DMS153 (cell line): ENCODE measurements at places on chromosomes 12 and 14.

GRCh38 chr12:110028323-110028722, 20.0 kb downstream of the C12orf76 start:
- no peak for DNase-seq

- no peak for DNase-seq
Measured at GRCh38 chr14:69682136-69682535, 70.7 kb downstream of the SUSD6 start.

- DNase-seq = no peak
Measured at GRCh38 chr14:64422005-64422404, 33.9 kb downstream of the MTHFD1 start.

- DNase-seq = no peak
Measured at GRCh38 chr12:71371122-71371521, 68.5 kb upstream of the LGR5 start.

DNA sequence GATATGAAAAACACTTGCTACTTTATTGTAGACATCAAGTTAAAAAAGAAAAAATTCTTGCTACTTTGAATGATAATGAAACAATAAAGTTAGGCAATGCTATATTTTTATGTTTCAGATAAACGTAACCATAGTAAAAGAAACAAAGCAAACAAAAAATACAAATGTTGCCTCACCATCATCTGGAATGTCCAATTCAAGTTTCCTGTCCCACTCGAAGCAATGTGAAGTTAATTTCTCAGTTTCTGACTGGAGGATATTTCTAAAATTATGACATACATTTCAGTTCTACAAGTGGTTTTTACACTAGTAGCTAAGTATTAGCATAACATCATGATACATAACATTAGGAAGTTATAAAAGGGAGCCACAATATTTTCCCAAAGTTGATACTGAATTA, 20.9 kb downstream of the DLGAP5 start:
- no peak for DNase-seq

GRCh38 chr14:93564918-93565317, 134.2 kb downstream of the UNC79 start:
- no peak for DNase-seq

GRCh38 chr12:37548266-37548805, 768.2 kb upstream of the ALG10B start:
- no peak for DNase-seq

DNA sequence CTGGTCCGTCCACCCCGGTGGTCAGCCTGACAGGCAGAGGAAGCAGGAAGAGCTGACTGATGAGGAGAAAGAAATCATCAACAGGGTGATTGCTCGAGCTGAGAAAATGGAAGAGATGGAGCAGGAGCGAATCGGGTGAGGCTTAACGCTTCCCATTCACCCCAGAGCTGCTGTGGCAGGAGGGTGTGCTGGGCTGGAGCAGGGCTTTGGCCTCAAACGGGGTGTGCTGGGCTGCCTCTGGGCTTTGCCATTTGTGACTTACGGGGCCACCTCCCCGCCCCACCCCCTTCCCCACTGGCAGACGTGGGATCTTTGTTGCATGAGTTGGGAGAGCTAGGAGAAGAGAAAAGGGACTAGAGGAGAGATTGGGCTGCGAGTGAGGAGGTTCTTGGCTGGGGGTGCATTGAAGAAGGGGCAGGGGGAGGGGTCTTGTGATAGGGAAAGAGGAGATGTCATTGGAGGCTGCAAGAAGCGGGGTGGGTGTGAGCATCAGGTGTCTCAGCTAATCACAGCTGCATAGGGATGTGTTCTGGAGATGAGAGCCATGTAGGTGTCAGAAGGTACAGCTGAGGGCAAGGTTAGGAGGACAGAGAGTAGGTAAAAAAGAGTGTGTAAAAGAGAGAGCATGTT, 56.3 kb downstream of the RPH3A start:
- no peak for DNase-seq

GRCh38 chr12:13727707-13728195, 253.7 kb downstream of the GRIN2B start:
- DNase-seq = peak; percentile 100

DNA sequence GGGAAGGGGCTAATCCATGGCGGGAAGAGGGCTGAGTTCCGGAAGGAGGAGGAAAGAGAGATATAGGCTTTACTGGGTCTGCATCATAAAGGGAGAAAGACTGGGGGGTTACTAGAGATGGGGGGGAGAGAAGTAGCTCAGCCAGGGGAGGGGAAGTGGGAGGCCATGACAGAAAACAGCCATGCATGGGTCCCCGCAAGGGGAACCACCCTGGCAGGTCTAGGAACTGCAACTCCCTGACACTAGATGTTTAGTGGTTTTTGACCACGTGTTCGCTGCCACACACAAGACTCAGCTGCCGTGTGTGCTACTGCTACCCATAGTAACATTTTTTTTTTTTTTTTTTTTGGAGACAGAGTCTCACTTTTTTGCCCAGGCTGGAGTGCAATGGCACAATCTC, 145.0 kb downstream of the RIMBP2 start:
- DNase-seq = no peak

DNA sequence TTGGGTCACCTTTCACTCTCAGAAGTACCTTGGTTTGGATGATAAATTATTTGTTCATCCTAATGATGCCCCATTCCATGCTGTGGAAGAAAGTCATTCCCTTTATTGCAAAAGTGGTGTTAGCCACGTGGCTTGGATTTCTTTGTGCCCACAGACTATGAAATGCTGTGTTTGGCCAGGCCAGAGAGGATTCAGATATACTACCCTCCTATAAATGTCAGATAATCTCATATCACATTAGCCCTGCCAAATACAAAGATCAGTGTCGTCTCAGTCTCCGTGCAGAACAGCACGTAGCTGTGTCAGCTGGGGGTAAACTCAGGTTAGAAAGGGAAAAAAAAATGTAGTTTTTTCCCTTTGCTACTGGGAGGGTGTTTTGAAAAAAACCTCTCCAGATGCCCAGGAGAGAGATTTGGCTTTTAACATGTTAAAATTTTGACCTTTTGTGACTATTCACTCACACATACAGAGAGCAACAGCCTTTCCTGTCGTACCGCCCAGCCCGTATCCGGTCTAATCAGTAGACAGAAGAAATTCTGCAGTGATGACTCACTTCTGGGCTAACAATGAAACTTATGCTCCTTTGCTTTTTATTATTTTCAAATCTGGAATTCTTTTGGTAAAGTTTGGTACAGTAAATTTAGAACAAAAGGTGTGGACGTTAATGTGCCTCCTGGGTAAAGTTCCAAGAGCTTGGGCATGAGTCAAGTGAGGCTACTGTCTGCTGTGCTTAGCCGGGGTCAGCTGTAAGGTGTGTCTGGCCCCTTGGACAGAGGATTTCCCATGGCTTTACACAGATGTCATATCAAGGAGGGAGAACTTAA, 8.5 kb upstream of the PTPRB start:
- no peak for DNase-seq

GRCh38 chr12:116599285-116600136, 40.3 kb downstream of the MAP1LC3B2 start:
- no peak for DNase-seq

GRCh38 chr14:49319810-49320209, 266.4 kb downstream of the RPS29 start:
- no peak for DNase-seq

DNA sequence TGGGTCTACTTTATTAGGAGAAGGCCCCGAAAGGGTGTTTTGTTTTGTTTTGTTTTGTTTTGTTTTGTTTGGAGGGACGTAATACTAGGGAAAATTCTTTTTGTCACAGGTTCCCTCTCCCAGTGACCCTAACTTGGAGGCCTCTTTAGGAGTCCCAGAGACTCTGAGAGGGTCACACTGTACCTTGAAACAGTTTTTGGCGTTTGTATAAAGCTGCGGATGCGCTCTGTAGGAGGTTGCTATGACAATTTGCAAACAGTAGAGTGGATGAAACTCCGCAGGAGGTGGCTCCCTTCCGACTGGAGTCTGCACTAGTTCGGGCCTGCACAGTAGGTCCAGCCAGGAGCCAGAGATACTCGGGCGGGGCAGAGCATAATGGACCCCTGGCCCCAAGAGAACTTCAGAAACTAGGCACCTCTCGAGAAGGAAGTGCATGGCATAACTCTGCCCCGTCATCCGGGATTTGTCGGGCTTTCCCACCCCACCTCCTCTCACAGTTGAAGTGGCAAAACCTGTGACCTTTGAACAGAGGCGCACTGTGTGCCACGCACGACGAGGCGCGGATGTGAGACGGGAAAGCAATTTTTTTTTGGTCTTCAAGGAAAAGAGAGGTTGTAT, 1.3 kb upstream of the DYRK2 start:
- DNase-seq = peak; percentile 72

DNA sequence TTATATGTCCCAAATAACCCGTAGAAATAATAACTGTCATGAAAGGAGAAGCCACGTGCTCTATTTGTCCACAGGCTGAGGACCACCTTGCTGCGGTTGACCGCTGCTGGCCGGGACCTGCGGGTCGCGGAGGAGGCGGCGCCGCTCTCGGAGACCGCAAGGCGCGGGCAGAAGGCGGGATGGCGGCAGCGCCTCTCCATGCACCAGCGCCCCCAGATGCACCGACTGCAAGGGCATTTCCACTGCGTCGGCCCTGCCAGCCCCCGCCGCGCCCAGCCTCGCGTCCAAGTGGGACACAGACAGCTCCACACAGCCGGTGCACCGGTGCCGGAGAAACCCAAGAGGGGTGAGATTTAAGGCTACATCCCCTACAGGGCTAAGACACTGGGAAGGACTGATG, 21.0 kb downstream of the RPGRIP1 start:
- no peak for DNase-seq

DNA sequence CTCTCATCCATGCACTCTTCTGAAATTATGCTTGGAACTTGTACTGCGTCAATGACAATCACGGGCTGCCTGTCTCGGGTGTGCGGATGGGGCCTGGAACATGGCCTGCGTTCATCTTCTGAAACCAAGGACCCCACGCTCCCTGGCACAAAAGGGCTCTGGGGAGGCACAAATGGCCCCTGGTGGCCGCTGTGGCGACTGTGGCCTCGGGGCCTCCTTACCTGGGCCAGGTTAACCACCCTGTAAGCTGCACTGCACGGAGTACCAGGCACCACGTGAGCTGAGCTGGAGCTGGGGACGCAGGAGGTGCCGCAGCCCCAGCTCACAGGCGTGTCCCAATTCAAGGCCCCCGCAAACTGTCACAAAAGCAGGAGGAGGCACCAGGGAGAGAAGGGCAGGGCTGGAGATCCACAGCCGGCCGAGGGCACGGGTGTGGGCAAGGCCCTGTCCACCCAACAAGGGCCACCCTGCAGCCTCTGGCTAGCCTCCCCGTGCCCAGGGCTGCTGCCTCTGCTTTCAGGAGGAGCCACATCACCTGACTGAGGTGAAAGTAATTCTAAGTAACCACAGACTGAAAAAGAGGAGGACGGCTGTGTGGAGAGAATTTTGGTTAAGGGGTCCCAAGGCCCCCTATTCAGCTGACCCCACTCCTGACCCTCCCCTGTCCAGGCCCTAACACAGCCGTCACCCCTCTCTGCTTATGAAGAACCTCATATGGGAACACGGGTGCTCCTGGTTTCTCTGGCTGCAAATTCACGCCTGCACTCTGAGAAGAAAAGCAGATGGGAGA, 61.1 kb upstream of the GALNT9 start:
- DNase-seq = no peak
